Endothelial cell of coronary artery (primary cell): ENCODE measurements at places on chromosomes 2 and 18. TPM values are rescaled to one million over a fixed set of nuclear protein-coding genes. Genes with fewer than 3 reads are reported as not detected.

Gene PRADC1
- 13.2 and 21.0 TPM in 2 replicates for total RNA-seq

Gene TM4SF20
- not detected in 2 replicates for total RNA-seq

Gene RGPD4
- not detected in 2 replicates for total RNA-seq

Gene GALNT5
- total RNA-seq: under 0.01 and 6.4 TPM in 2 replicates

Gene CAPN10
- total RNA-seq: 29.1 and 31.5 TPM in 2 replicates

Gene LYG2
- not detected in 2 replicates for total RNA-seq

Gene YPEL5
- total RNA-seq: 63.0 and 75.1 TPM in 2 replicates

Gene PLGLB2
- total RNA-seq: 0.72 and 1.3 TPM in 2 replicates

Gene GAREM1
- 0.36 and 1.9 TPM in 2 replicates for total RNA-seq

Gene TCF4
- 229 and 335 TPM in 2 replicates for total RNA-seq

Gene CNTNAP5
- total RNA-seq: 0.09 TPM in 1 of 2 replicates, not detected in the other

Gene MARCHF4
- 3.2 and 7.2 TPM in 2 replicates for total RNA-seq

Gene CERKL
- not detected in 2 replicates for total RNA-seq

Gene RTP5
- not detected in 2 replicates for total RNA-seq

Gene ADAM23
- total RNA-seq: 17.4 and 18.4 TPM in 2 replicates

Gene NCK2
- total RNA-seq: 40.3 and 41.0 TPM in 2 replicates
